ENCODE measurements at places on chromosomes 2 and 18.

GRCh38 chr18:65523461-65523860 is 227.4 kb upstream of the CDH7 start:
- DNase-seq = no peak

GRCh38 chr2:10634495-10634894 is 55.3 kb downstream of the NOL10 start:
- no peak for DNase-seq

GRCh38 chr2:164617466-164617865 is 3.8 kb downstream of the GRB14 start:
- no peak for DNase-seq

DNA sequence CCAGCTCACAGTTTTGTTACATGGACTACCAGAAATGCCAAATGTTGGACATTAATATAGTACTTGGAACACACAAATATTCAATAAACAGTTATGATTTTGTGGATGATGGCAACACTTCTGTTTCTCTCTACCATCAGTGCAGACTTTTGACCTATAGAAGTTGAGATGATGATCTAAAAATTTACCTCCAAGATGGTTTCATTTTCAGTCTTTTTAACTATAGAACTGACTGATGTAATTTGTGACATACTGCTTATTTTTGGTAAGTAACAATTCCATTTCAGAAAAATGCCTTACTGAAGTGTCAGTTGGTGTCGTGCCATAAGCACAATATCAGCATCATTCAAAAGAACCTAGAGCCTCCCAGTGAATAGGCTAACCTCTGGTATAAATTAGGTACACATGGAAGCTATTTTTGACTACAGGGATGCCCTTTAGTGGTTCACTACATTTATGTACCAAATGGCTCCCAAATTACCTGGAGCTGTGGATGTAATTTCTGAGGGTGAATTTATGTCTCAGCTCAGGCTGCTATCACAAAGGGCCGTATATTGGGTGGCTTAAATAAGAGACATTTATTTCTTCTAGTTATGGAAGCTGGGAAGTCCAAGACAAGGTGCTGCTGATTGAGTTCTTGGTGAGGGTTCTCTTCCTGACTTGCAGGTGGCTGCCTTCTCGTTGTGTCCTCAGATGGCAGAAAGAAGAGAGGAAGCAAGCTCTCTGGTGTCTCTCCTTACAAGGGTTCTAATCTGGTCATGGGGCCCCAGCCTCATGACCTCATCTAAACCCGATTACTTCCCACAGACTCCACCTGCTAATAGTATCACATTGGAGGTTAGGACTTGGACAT is 66.5 kb downstream of the ALPK2 start:
- no peak for DNase-seq

- no peak for DNase-seq
Observed at GRCh38 chr18:78041218-78041617, 791.6 kb downstream of the GALR1 start.

GRCh38 chr18:48208432-48209140 is 200.6 kb downstream of the ZBTB7C start:
- DNase-seq = no peak

GRCh38 chr2:42777883-42778805 is 14.2 kb upstream of the OXER1 start:
- DNase-seq = no peak

- peak; percentile 38 for DNase-seq
Observed at GRCh38 chr2:206800506-206801417, 35.4 kb downstream of the FASTKD2 start.

GRCh38 chr2:181234487-181234891 is 222.7 kb upstream of the ITGA4 start:
- no peak for DNase-seq

DNA sequence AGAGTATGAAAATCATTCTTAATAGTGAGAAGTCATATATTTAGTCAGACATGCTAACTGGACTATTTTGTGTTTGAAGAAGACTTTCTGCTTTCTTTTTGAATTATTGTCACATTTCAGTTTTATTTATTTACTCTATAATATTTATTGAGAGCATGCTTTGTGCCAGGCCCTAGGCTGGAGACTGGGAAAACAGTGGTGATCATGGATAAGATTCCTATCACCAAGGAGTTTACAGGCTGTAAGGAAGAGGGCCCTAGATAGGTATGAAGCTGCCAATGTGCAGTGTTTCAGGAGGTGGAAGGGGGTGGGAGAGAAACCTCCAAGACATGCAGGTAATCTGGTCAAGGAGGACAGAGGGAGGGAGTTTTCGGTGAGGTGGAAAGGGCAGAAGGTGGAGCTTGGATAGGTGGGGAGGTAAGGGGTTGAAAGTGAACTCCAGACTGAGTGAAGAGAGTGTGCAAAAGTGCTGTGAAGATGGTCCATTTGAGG is 207.5 kb downstream of the ARHGAP15 start:
- DNase-seq = no peak

GRCh38 chr2:167289651-167290410 is 401.6 kb downstream of the XIRP2 start:
- no peak for DNase-seq

GRCh38 chr18:79533591-79533990 is 137.9 kb downstream of the NFATC1 start:
- no peak for DNase-seq

DNA sequence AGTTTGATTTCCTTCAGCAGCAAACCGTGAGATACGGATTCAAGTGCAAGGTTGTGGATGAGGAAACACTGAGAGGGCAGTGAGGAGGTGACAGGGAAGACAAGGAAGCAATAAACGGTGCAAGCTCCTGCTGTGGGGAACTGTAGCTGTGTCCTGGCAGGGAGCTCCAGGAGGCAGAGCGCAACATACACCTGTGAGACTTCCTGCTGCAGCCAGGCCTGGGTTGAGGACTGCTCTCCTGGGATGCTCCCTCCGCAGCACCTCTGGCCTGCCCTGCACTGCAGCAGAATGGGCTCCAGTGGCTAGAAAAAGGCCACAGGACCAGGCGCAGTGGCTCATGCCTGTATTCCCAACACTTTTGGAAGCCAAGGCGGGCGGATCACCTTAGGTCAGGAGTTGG is 85.5 kb downstream of the MRO start:
- no peak for DNase-seq

DNA sequence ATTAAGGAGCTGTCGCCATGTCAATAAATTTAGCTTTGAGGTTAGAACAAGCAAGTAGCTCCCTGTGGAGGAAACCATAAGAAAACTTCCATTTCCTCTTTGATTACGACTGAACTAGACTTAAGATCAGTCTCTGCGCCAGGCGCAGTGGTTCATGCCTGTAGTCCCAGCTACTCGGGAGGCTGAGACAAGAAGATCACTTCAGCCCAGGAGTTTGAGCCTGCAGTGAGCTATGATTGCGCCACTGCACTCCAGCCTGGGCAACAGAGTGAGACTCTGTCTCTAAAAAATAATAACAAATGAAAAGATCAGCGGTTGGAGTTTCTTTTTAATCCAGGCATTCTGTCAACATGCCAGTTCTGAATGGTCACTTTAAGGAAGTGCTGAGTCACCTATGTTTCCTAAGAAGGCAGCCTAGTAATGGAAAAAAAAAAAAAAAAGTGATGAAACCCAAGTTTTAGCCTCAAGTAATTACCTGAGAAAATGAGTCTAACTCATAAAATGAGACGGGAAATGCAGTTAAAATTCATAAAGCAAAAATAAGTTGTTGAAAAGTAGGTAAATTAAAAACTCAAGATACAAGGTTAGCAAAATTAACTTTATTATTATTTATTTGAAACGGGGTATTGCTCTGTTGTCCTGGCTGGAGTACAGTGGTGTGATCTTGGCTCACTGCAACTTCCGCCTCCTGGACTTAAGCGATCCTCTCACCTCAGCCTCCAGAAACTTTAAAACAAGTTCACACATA is 10.2 kb downstream of the C18orf32 start:
- peak; percentile 68 for DNase-seq

GRCh38 chr2:226247289-226248275 is 552.0 kb downstream of the IRS1 start:
- DNase-seq = peak; percentile 79

- no peak for DNase-seq
Observed at GRCh38 chr2:205970348-205970747, 115.6 kb downstream of the INO80D start.

DNA sequence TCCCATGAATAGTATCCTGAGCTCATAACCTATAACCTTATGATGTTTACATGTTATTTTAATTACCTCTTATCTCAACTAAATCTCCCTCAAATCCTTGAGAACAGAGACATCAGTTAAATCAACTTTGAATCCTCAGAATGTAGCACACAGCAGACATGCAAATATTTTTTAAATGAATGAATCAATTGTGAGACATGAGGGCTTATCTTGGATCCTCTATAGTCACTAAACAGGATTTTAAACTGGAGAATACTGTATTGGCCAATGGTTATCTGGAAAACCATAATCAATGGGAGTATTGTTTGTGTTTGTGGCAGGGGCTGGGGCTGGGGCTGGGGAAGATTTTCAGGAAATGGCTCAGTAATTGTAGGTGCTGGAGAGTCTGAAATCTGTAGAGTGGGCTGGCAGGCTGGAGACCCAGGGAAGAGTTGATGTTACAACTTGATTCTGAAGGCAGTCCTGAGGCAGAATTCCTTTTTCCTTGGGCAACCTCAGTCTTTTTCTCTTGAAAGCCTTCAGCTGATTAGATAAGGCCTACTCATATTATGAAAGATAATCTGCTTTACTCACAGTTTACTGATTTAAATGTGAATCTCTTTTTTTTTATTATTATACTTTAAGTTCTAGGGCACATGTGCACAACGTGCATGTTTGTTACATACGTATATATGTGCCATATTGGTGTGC is 106.3 kb downstream of the NCOA1 start:
- no peak for DNase-seq

DNA sequence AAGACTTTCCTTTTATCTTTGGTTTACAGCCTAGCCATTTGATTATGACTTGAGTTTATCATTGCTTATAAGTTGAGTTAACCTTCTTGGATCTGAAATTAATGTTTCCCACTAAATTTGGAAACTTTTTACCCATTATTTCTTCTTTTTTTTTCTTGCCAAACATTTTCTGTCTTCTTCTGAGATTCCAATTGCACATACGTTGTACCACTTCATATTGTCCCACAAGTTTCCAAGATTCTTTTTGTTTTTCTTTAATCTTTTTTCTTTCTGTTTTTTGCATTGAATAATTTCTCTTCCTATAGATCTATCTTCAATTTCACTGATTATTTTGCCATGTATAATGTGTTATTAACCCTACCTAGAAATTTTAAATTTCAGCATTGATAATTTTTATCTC is 18.6 kb downstream of the LONRF2 start:
- no peak for DNase-seq

GRCh38 chr2:147509821-147510220 is 335.0 kb upstream of the ACVR2A start:
- DNase-seq = no peak
